ENCODE measurements at places on chromosomes 12 and 14.

DNA sequence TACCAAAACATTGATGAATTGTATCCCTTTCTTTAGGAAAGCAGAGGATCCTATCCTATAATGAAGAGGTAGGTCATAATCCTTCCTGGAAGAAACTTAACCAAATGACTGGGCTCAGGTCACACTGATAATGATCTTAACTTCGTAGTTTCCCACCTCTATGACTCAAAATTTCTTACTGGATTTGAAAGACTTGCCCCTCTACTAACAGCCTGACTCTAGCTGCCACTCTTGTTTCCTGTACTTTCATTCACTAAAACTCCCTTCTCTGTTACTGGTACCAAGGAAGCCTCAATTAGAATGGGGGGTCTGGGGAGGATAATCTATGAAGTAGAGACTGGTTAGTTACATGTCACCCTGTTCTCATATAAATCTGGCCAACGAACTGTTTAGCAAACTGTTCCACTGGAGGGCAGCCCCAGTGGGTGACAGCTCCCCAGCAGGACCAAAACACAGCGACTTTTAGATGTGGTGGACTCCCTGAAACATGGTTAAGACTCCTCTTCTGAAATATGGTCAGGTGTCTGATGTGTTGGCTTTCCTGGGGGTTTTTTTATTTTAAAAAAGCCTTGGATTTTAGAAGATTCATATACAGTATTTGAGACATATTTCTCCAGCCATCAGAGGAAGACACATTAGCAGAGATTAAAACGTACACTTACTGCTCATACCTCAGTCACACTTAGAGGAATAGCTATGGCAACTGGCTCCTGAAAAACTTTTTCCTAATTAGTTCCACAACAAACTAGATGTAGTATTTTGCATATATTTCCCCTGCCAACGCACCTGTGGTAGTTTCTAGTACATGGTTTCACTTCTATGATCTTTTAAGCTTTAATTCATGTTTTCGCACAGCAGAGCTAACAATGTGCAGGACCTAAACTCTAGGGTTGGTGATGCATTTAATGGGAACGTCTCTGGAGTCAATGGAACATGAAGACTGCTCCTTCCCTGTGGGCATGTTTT, 72.3 kb downstream of the ACADS start:
- DNase-seq, result no peak

DNA sequence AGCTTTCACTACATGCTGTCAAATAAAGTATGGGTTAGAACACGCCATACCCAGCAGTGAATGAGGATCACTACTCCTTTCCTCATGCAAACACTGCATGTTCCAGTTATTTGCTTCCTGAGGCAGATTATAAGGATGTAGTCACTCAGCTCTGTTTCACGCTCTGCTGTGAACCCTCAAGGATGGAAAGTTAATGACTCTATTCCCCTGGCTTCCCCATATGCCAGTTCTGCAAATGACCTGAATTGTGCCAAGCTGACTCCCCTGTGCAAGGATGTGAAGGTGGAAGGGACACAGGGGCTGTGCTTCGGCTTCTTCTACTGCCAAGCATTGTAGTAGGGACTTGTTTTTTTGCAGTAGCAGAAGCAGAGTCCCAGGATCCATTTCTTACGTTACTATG, 6.8 kb downstream of the IFI27L1 start:
- DNase-seq, result no peak

DNA sequence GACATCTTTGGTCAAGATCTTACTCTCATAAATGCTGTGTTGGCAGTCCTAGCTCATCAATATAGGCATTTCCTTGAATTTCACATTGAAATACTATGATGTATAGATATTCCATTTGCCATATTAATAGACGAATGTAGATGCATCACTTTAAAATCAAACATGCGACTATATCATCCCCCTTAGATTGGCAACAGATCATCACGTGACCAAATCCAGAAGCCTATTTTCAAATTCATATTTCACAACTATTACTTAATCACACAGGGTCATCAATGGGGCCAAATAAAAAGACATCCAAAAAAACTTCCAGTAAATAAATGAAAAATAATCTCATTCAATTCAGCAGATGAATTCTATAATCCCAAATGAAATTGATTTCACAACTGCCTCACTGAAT, 15.3 kb downstream of the LMO3 start:
- no peak for DNase-seq

DNA sequence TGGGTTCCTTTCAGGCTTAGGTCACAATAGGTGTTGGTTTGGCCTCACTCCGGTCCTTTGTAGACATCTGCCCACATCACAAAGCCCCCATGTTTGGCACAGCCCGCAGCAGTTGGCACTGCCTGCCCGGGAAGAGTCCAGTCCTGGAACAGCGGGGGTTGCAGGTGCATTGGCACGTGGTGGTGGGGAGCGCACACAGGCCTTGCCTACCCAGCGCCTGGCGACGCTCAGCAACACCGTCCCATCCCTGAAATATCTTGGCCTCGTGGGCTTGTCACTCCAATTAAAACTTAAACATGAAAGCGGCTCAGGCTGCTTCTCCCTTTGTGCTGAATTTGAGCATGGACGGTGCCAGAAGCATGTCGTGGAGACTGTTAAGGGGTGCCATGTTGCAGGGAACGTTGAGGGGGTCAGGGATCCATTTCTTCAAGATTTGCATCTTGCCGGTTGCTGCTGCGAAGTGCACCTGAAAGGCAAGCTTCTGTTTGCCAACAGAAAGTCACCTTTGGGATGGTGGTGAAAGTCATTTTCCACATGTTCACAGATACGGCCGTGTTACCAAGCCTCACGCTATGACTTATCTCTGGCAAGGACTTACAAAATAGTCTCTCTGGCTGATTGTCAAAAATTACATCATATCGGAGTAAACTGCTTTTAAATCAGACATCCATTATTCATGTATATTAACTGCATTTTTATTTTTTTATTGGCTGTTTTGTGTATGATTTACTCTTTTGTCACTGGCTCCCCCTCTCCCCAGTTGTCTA, 91.5 kb downstream of the FBXW8 start:
- no peak for DNase-seq

GRCh38 chr14:23359167-23359626, 5.8 kb downstream of the EFS start:
- no peak for DNase-seq

DNA sequence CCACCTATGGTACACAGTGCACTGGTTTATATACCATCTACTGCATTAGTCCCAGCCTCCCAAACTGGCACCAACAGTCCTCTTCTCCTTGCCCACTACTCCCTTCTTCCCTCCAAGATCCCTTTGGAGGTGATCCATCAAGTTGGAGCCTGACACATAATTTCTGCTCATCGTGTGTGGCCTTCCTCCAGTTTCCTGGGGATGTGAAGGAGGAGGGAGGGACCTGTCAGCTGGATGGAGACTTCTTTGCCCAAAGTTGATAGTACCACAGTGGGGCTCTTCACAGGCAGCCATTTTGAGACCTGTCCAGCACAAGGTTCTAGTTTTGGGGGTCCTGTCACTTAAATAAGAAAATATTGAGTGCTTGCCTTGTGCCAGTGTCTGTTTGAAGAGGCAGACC, 17.1 kb upstream of the CTDSP2 start:
- no peak for DNase-seq
